ENCODE measurements at places on chromosomes 1 and 21. TPM values are rescaled to one million over a fixed set of nuclear protein-coding genes. Genes with fewer than 3 reads are reported as not detected.

RBM34 gene
- 72.0 TPM for total RNA-seq

INPP5B gene
- 4.0 TPM for total RNA-seq

USH2A gene
- total RNA-seq = not detected

CD160 gene
- total RNA-seq = not detected

CFH gene
- total RNA-seq = 5.3 TPM

LEFTY1 gene
- 0.46 TPM for total RNA-seq

AUNIP gene
- 7.8 TPM for total RNA-seq

ATP6V1G3 gene
- total RNA-seq = not detected

AKT3 gene
- total RNA-seq = 21.3 TPM

FHAD1 gene
- total RNA-seq = 0.64 TPM

NBPF4 gene
- not detected for total RNA-seq

TAL1 gene
- total RNA-seq = not detected

ITLN1 gene
- not detected for total RNA-seq

VHLL gene
- not detected for total RNA-seq

ENAH gene
- total RNA-seq = 66.8 TPM

SERTAD4 gene
- 0.50 TPM for total RNA-seq

C8A gene
- total RNA-seq = not detected

TRIM58 gene
- total RNA-seq = not detected

NAV1 gene
- 8.4 TPM for total RNA-seq

LRRC41 gene
- 35.5 TPM for total RNA-seq

KCNQ4 gene
- total RNA-seq = 0.20 TPM

ATP1A4 gene
- not detected for total RNA-seq

RNU1-1 gene
- total RNA-seq = not detected

KCNJ6 gene
- 3.9 TPM for total RNA-seq

SYCP1 gene
- not detected for total RNA-seq

CCDC185 gene
- total RNA-seq = not detected

SYT14 gene
- 0.10 TPM for total RNA-seq

B3GALT2 gene
- total RNA-seq = not detected

NBPF6 gene
- not detected for total RNA-seq

BTBD8 gene
- total RNA-seq = 0.58 TPM

KRTAP6-2 gene
- not detected for total RNA-seq

CXADR gene
- 12.2 TPM for total RNA-seq

AQP10 gene
- total RNA-seq = not detected

PIGR gene
- not detected for total RNA-seq

LCE2A gene
- not detected for total RNA-seq

DVL1 gene
- total RNA-seq = 77.6 TPM

TMEM269 gene
- total RNA-seq = 0.15 TPM

CLCC1 gene
- 16.0 TPM for total RNA-seq

SH2D5 gene
- 11.9 TPM for total RNA-seq

S100A16 gene
- total RNA-seq = 548 TPM

CD247 gene
- 0.93 TPM for total RNA-seq

SIK1 gene
- total RNA-seq = 14.0 TPM

C1orf226 gene
- 1.2 TPM for total RNA-seq

NEK7 gene
- total RNA-seq = 10.8 TPM

CHI3L1 gene
- not detected for total RNA-seq

TTC22 gene
- total RNA-seq = not detected

PRMT6 gene
- not detected for total RNA-seq

PTGFR gene
- total RNA-seq = not detected

CNIH4 gene
- 105 TPM for total RNA-seq

YOD1 gene
- 8.0 TPM for total RNA-seq

PLD5 gene
- 1.6 TPM for total RNA-seq

TIAM1 gene
- total RNA-seq = 0.63 TPM

Measured in A549 treated with Mapracorat at 1 μM for 4 hours (cell line).